ENCODE measurements at places on chromosomes 1 and 21. TPM values are rescaled to one million over a fixed set of nuclear protein-coding genes. Genes with fewer than 3 reads are reported as not detected.

Gene B4GALT3
- 79.7 TPM for total RNA-seq

Gene TMOD4
- 2.5 TPM for total RNA-seq

Gene ZMPSTE24
- total RNA-seq: 17.5 TPM

Gene GPR37L1
- total RNA-seq: not detected

- no peak overlapping the region for H3K4me3 ChIP-seq
- H3K27ac ChIP-seq: no peak overlapping the region
- H3K36me3 ChIP-seq: no peaks in the 10 kb centered on the region
- H3K27me3 ChIP-seq: no peaks in the 10 kb centered on the region
- H3K4me1 ChIP-seq: no peaks in the 10 kb centered on the region
Measured at GRCh38 chr1:229970714-229971113, 96.3 kb upstream of the GALNT2 start.

GRCh38 chr1:183278739-183279591 is 92.9 kb downstream of the LAMC2 start:
- DNase-seq: no peak
- H3K27me3 ChIP-seq: no peaks in the 10 kb centered on the region
- no peak overlapping the region for H3K4me3 ChIP-seq
- H3K4me1 ChIP-seq: no peaks in the 10 kb centered on the region

DNA sequence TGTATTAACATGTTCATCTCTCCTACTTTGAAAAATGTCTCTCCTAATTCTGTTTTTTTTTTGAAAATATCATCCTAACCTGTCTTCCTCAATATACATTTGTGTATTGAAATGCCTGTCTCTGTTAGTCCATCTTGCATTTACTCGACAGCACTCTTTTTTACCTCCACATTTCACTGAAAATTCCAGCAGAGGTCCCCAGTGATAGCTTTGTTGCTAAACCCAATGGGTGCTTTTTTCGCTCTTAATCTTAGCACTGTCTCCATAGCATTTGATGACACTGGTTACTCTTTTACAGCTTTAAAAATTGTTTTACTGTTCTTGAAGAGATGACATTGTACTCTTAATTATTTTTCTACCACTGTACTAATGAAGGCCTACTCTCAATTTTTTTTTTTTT is 10.8 kb downstream of the OSBPL9 start:
- H3K4me1 ChIP-seq: no peaks in the 10 kb centered on the region
- H3K36me3 ChIP-seq: no peaks in the 10 kb centered on the region
- no peaks in the 10 kb centered on the region for H3K27me3 ChIP-seq
- peak; percentile 9 for DNase-seq
- no peak overlapping the region for H3K27ac ChIP-seq
- no peak overlapping the region for H3K4me3 ChIP-seq

DNA sequence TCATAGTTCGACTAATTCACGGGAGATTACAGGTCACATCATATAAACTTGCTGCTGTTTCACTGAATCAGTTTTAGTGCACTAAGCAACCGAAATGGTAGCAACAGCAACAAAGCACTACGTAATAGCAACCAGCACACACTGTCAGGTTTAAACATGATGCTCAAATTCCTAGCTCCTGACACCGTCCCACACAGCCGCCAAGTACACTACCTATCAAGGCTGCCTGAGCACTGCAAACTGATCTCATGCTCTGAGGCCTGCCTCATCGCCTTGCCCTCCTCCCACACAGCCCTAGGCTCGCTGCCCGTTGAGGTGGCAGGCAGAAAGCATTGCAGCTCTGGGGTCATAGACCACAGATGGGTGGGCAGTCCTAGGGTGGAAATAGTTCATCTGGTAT is 12.4 kb downstream of the LAMC2 start:
- H3K36me3 ChIP-seq: no peaks in the 10 kb centered on the region
- H3K27me3 ChIP-seq: no peaks in the 10 kb centered on the region
- H3K4me1 ChIP-seq: peaks cover 12% of the 10 kb centered on the region
- H3K4me3 ChIP-seq: no peak overlapping the region
- no peak for DNase-seq

- no peaks in the 10 kb centered on the region for H3K27me3 ChIP-seq
- no peak for DNase-seq
- H3K4me3 ChIP-seq: no peak overlapping the region
Measured at GRCh38 chr21:25995278-25995677, 175.3 kb downstream of the APP start.

DNA sequence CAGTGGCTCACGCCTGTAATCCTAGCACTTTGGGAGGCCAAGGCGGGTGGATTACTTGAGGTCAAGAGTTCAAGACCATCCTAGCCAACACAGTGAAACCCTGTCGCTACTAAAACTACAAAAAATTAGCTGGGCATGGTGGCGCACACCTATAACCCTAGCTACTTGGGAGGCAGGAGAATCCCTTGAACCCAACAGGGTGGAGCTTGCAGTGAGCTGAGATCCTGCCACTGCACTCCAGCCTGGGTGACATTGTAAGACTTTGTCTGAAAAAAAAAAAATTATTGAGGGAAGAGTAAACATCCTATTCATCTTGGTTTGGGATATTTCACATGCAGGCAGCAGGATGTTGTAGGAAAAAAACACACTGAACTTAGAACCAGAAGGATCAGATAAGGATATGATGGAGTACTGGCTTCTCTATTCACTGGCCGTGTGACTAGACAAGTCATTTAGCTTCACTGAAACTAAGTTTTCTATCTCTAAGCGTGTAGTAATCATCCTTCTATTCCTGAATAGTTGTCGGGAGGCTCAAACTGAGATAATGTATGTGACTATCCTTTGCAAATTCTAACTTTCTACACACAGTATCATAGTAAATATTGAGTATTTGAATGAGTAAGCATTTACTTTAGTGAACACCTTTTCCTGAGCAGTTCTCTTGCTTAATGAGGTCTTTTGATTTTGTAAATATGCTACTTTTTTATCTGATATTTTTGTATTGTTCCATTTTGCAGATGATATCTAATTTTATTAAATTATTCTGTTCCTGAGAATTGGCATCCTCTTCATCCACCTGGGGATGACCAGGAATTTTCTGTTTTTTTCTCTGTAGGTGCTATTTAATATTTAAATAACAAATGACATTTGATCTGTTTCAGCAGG is 18.2 kb downstream of the CAP1 start:
- H3K4me3 ChIP-seq: peak overlapping the region; percentile 21
- DNase-seq: no peak
- H3K27me3 ChIP-seq: no peaks in the 10 kb centered on the region
- peak overlapping the region; percentile 77 for H3K27ac ChIP-seq

GRCh38 chr1:162670928-162671663 is 38.8 kb downstream of the DDR2 start:
- H3K27ac ChIP-seq: no peak overlapping the region
- H3K4me3 ChIP-seq: no peak overlapping the region
- no peaks in the 10 kb centered on the region for H3K36me3 ChIP-seq
- no peaks in the 10 kb centered on the region for H3K4me1 ChIP-seq

DNA sequence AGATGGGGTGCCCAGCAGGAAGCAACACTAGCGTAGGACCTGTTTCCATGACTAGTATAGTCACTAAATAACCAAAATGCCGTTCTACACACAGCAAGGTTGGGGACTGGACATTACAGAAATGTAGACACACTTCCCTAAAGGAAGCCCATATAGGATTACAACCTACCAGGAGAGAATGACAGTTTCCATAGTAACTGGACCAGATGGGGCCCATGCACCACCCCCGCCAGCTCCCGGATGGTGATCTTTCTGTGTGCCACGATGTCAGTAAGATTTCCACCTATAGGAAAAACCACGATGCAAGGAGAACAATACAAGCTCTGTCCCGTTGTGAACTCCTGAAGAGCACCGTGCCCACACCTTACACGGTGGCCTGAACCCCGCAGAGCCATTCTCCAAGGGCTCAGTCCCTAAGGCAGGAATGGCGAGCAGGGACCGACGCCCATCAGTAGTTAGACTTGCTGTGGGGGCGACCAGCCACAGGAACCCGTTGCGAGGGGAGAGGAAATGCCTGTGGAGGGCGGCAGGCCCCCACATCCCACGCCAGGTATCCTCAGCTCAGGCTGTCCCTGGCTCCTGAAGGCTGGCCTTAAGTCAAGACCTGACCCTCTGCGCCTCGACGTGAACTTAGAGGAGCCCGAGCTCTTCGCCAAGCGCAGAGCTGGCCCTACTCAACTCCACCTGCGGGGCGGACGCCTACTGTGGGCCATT is 13.6 kb upstream of the CEP85 start:
- no peak overlapping the region for H3K4me3 ChIP-seq
- DNase-seq: no peak
- no peak overlapping the region for H3K27ac ChIP-seq

GRCh38 chr1:10830961-10831668 is 34.7 kb upstream of the CASZ1 start:
- no peaks in the 10 kb centered on the region for H3K36me3 ChIP-seq
- H3K27me3 ChIP-seq: no peaks in the 10 kb centered on the region
- no peaks in the 10 kb centered on the region for H3K4me1 ChIP-seq
- H3K4me3 ChIP-seq: no peak overlapping the region
- H3K27ac ChIP-seq: no peak overlapping the region

GRCh38 chr1:73980324-73981040 is 217.5 kb downstream of the LRRIQ3 start:
- no peaks in the 10 kb centered on the region for H3K27me3 ChIP-seq
- no peaks in the 10 kb centered on the region for H3K36me3 ChIP-seq
- no peaks in the 10 kb centered on the region for H3K4me1 ChIP-seq
- no peak overlapping the region for H3K4me3 ChIP-seq
- H3K27ac ChIP-seq: no peak overlapping the region
- DNase-seq: no peak

- no peaks in the 10 kb centered on the region for H3K27me3 ChIP-seq
- peak overlapping the region; percentile 99 for H3K27ac ChIP-seq
- peaks cover 39% of the 10 kb centered on the region for H3K36me3 ChIP-seq
- peak overlapping the region; percentile 80 for H3K4me3 ChIP-seq
- DNase-seq: no peak
Measured at GRCh38 chr1:53219711-53220110, 723 bp downstream of the CZIB start.

DNA sequence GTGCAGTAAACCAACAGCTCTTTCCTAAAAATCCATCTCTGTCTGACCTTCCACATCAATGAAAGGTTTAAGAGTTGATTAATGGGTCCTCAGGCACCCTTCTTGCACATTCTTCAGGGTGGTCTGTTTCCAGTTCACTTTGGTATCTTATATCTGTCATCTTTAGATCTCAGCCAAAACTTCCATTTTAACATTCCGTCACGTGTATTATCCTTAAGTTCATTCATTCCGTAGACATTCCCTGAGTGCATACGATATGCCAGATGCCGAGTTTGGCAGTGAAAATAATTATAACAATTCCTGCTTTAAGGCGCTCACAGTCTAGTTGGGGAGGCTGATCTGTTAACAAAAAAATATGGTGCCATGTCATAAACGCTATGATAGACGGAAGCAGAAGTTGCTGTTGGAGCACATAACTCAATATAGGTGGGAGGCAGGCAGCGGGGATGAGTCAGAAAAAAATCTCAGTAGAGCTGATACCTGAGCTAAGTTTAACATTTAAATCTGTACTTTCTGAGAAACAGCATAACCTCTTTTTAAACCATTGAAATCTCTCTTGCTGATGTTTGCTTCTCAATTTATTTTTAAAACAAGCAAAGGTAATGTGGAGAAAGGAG is 59.6 kb upstream of the HOOK1 start:
- H3K4me1 ChIP-seq: no peaks in the 10 kb centered on the region
- no peaks in the 10 kb centered on the region for H3K27me3 ChIP-seq
- no peak overlapping the region for H3K27ac ChIP-seq
- no peak for DNase-seq

GRCh38 chr1:158037866-158038359 is 44.5 kb downstream of the KIRREL1 start:
- no peak overlapping the region for H3K27ac ChIP-seq
- no peaks in the 10 kb centered on the region for H3K27me3 ChIP-seq
- H3K4me3 ChIP-seq: no peak overlapping the region
- H3K4me1 ChIP-seq: no peaks in the 10 kb centered on the region
- no peak for DNase-seq
- H3K36me3 ChIP-seq: no peaks in the 10 kb centered on the region

GRCh38 chr1:168654198-168654915 is 74.6 kb downstream of the DPT start:
- no peak for DNase-seq
- no peak overlapping the region for H3K4me3 ChIP-seq
- H3K4me1 ChIP-seq: no peaks in the 10 kb centered on the region
- no peaks in the 10 kb centered on the region for H3K36me3 ChIP-seq
- no peak overlapping the region for H3K27ac ChIP-seq

DNA sequence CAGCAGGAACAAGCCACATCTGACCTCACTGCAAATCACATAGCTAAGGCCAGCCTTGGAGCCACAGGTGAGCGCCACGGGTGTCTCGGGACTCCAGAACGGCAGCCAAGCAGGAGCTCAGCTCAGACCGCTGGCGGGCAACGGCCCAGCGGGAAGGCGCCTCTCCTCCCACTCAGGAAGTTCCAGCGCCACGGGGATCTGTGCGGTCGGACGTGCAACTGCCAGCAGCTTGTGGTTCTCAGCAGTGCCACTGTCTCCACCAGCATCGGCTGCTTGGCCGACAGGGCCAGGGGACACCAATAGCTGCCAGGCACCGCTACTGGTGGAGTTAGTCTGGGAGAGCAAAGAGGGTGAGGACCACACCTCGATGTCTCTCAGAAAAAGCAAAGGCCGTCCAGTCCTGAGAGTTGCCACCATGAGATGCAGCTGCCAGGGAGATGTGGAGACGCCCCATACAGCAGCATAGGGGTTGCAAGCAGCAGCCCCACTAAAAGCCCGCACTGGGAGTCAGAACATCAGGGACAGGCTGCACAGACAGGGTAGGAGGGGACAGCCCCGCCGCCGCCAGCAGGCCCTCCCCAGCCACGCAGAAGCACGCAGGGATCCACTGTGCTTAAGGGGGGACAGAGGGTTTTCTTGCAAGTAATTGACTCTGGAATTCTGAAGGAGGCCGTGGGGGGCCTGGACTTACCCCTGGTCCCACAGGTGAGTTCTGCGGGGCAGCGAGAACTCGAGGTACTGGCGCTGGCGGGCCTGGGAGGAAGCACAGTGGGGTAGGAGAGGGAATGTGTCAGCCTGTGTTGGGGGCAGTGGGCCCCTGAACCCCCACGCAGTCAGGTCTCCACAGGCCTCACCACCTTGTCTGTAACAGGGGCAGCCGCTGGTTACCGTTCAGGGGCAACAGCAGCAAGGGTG is 83.5 kb downstream of the NPHP4 start:
- DNase-seq: no peak
- H3K4me3 ChIP-seq: no peak overlapping the region
- no peak overlapping the region for H3K27ac ChIP-seq
- no peaks in the 10 kb centered on the region for H3K4me1 ChIP-seq

DNA sequence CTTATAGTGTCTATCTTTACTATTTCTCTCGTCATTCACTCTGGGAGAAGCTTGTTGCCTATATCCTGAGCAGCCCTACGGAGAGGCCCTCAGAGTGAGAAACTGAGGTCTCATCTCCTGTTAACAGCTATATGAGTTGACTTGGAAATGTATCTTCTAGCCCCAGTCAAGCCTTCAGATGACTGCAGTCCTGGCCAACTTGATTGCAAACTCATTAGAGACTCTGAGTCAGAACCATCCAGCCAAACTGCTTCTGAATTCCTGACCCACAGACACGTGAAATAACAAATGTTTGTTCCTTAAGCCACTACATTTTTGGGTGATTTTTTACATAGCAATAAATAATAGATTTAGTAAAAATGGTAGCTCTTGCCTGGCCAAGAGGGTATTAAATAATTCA is 3.9 kb upstream of the ZBED6 start:
- no peaks in the 10 kb centered on the region for H3K27me3 ChIP-seq
- peaks cover 3% of the 10 kb centered on the region for H3K36me3 ChIP-seq
- peaks cover 2% of the 10 kb centered on the region for H3K4me1 ChIP-seq
- H3K27ac ChIP-seq: no peak overlapping the region
- no peak for DNase-seq
